ENCODE measurements at places on chromosomes 11 and 22. TPM values are rescaled to one million over a fixed set of nuclear protein-coding genes. Genes with fewer than 3 reads are reported as not detected.

Gene ASCL2
- not detected for total RNA-seq

Gene OR10D3
- not detected for total RNA-seq

Gene ANO3
- total RNA-seq, result not detected

Gene SLC5A1
- 0.10 TPM for total RNA-seq

Gene TMEM191B
- 0.56 TPM for total RNA-seq

Gene FOLR3
- 11.4 TPM for total RNA-seq

Gene FOLR1
- total RNA-seq, result not detected

Gene SCGB1A1
- not detected for total RNA-seq

Gene CFAP300
- 3.5 TPM for total RNA-seq

Gene NPTXR
- 0.04 TPM for total RNA-seq

Gene RASD2
- total RNA-seq, result 0.07 TPM

Gene GPR83
- not detected for total RNA-seq

Gene ZNF214
- 2.1 TPM for total RNA-seq

Gene ADORA2A
- 0.25 TPM for total RNA-seq

Gene SCARF2
- total RNA-seq, result 0.14 TPM

Gene ZNF195
- total RNA-seq, result 24.5 TPM

Gene ARFIP2
- 59.4 TPM for total RNA-seq

Gene OR4D5
- not detected for total RNA-seq

Gene MS4A3
- total RNA-seq, result not detected

Gene FGF19
- total RNA-seq, result 0.17 TPM

Gene OLFML1
- total RNA-seq, result not detected

Gene MMP13
- not detected for total RNA-seq

Gene MS4A12
- not detected for total RNA-seq

Gene PNPLA3
- total RNA-seq, result 11.7 TPM

Gene IGSF22
- total RNA-seq, result 0.46 TPM

Gene NRGN
- 4.4 TPM for total RNA-seq

Gene MN1
- 10.7 TPM for total RNA-seq

Gene WBP2NL
- 0.41 TPM for total RNA-seq

Gene MYOD1
- not detected for total RNA-seq

Gene IGSF9B
- 1.6 TPM for total RNA-seq

Gene APOL4
- not detected for total RNA-seq

Gene MYO18B
- not detected for total RNA-seq

Gene NFAM1
- total RNA-seq, result not detected

Gene NARS2
- 31.7 TPM for total RNA-seq

Gene NPAS4
- total RNA-seq, result not detected

Gene DDI1
- not detected for total RNA-seq

Gene EIF3D
- 268 TPM for total RNA-seq

Gene GRK3
- total RNA-seq, result 12.2 TPM

Gene YDJC
- 44.9 TPM for total RNA-seq

Gene CCDC15
- 5.7 TPM for total RNA-seq

Gene CCDC88B
- total RNA-seq, result 4.9 TPM

Gene OR51E1
- not detected for total RNA-seq

Gene MFRP
- total RNA-seq, result not detected

Gene CASP1
- 47.5 TPM for total RNA-seq

Gene NAALAD2
- total RNA-seq, result 0.04 TPM

Gene APOBEC3H
- 0.39 TPM for total RNA-seq

Gene SOX6
- 6.6 TPM for total RNA-seq

Gene CD3D
- not detected for total RNA-seq

Measured in foreskin keratinocyte (primary cell).